ENCODE measurements at places on chromosomes 1 and 21.

- no peak for DNase-seq
Measured at GRCh38 chr1:44670751-44671640, 3.3 kb downstream of the TMEM53 start.

- no peak for DNase-seq
Measured at GRCh38 chr1:66182551-66183178, 351.3 kb upstream of the SGIP1 start.

DNA sequence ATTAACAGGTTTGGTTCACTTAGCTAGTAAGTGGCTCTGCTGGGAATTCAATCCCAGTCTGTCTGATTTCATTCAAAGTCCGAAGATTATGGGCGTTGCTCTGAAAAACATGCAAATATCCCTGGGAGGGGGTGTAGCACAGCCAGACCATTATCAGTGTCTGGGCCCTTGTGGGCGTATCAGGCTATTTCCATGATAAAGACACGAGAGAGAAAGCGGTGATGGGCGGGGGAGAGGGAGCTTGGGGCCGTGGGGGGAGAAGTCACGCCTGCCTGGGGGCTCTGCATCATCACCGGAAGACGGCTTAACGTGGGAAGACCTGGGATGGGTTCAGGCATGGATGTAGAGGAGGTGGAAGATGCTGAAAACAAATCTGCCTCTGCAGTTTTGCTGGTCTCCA, 25.8 kb downstream of the IL6R start:
- no peak for DNase-seq

- DNase-seq: peak; percentile 30
Measured at GRCh38 chr1:204258213-204259115, 44.7 kb upstream of the GOLT1A start.

DNA sequence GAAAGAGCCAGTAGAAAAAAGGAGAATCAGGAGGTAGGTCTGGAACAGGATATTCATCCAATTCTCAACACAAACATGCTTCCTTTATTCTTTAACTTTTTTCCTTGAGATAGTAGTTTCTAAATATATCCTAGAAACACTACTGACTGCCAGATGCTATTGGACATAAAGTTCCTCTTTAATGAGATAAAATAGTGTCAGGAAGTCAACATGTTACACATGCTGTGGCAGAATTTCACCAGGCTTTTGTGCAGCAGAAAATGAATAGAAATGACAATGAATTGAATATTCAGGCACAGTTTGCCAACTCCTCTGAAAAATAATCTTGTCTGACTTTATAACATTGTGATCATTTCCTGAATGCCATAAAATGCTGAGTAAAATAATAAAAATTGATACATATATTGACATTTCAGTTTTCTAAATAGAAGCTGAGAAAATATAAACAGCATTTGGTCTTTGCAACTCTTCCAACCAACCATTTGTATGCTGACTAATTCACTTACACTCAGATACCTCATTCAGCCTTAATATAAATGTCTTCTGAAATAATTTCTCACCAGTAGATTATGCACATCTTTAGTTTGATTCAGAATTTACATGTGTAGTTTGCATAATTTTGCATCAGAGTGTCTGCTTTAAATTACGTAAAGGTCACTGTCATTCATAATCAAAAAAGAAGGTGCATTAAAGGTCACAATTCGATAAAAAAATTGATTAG, 486.1 kb upstream of the ADGRL2 start:
- no peak for DNase-seq

GRCh38 chr1:106952776-106953175, 103.7 kb upstream of the PRMT6 start:
- DNase-seq: no peak

DNA sequence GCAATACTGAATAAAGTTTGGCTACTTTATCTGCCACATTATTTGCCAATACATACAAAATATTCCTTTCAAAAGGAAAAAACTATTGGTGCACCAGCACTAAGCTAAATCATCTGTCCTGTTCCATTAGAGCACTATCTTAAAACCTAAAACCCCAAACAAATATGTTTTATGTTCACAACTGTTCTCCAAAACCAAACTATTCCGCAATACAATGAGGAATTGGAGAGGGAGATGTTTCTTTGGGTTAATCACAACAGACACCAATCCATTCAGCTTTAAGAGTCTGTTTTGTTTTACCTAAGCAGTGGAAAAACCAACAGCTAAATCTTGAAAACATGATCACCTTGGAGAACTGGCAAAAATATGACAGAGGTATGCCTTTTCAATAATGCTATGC, 85.1 kb downstream of the ZNF644 start:
- no peak for DNase-seq

DNA sequence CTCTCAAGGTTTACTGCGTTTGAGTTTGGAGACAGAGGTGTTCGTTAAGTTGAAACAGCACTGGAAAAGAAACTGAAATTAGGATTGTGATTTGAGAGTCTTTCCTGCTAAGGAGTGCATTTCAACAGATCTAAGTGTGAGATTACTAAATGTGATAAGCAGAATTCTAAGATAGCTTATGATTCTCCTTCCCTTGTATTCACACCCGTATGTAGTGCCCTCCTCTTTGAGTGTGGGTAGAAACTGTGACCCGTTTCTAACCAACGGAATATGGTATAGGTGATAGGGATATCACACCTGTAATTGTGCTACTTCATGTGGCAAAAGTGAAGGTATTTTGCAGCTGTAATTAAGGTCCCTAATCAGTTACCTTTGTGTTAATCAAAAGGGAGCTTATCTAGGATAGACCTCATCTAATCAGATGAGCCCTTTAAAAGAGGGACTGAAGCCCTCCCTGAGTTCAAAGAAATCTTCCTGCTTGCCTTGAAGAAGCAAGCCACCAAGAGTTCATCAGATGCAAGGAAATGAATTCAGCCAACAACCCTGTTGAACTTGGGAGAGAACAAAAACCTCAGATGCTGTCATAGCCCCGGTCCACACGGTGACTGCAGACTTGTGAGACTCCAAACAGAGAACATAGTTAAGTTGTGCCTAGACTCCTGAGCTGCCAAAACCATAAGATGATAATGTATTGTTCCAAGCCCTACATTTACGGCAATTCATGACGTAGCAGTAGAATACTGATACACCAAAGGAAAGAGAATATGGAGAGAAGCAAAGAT, 12.6 kb upstream of the IL12RB2 start:
- no peak for DNase-seq

DNA sequence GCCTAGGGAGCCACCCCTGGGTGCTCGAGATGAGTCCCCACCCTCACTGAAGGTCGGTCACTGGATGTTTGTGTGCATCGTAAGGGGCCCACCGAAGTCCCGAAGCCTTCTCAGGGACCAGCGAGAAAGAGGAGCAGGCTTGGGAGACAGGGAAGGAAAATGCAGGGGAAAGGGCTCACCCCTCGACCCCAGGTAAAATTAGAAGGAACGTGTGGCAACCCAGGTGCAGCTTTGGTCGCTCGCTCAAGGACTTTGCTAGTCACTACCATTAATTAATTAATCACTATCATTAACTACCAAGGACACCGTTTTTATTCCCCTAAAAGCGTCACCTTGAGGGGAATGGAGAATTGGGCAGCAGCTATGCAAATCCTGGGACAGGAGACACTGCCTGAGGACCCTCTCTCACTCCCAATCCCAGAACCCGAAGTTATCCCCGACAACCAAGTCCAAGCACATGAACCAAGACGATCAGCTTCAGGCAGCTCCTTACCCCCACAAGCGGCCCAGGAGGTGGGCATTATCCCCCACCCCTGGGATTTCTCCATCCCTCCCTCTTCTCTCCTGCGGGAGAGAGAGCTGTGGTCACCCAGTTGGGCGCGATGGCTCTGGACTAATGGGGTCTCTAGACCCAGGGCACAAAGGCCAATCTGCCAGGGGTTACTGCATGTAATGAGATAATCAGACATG, 4.2 kb upstream of the SIM2 start:
- DNase-seq: no peak

- no peak for DNase-seq
Measured at GRCh38 chr1:25795211-25795610, 4.8 kb upstream of the SELENON start.

DNA sequence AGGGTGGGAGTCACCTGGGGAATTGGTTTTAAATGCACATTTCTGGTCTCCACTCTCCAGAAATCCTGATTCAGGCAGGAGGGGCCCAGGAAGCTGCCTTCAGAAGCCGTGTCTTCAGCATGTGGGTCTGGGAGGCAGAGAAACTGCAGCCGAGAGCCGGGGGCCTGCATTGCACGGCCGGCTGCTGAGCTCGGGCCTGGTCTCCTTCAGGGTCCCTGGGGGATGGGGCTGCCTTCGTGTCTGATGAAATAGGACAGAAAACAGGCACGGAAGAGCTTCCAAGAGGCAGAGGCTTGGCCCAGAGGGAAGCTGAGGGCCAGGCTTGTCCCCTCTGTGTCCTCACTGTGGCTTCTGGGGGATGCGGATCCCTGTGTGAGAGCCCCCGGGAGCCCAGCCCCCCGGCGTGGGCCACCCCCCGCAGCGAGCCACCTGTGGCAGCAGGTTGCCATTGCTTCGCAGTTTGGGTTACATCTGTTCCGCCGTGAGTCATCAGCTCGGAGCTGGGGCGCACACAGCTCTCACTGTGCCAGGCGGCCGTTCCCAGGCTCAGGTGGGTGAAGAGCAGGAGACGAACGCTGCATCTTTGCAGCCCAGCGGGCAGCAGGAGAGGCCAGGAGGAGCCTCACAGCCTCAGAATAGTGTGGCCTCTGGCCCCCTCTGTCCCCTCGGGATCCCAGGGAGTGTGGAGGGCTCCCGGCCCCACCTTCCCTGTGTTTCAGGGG, 72.4 kb downstream of the AJAP1 start:
- no peak for DNase-seq

GRCh38 chr1:25492323-25492722, 51.1 kb upstream of the LDLRAP1 start:
- no peak for DNase-seq

GRCh38 chr1:162391790-162392563, 10.4 kb downstream of the C1orf226 start:
- no peak for DNase-seq

GRCh38 chr1:23168079-23168444, 594 bp downstream of the LUZP1 start:
- peak; percentile 19 for DNase-seq

GRCh38 chr1:3717041-3717714, 35.1 kb upstream of the CCDC27 start:
- no peak for DNase-seq

GRCh38 chr21:31198575-31198974, 145.5 kb downstream of the TIAM1 start:
- DNase-seq: no peak

DNA sequence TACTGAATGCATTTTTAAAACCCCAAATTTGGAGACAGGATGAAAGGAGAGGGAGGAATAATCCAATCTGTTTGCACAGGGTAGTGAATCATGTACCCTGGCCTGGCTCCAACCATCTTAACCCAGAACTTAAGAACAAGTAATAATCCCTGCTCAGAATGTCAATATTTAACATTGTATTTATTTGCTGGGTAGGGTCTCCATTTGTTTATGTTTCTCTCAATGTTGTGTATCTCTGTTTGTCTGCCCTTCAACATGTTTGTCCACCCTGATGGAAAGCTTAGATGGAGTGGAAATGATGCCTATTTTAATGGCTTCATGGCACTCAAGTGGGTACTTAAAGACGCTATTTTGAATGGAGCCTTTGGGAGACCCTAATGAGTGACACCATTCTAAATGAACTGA, 54.4 kb upstream of the CDC42BPA start:
- no peak for DNase-seq
